ENCODE measurements at places on chromosomes 1 and 21.

DNA sequence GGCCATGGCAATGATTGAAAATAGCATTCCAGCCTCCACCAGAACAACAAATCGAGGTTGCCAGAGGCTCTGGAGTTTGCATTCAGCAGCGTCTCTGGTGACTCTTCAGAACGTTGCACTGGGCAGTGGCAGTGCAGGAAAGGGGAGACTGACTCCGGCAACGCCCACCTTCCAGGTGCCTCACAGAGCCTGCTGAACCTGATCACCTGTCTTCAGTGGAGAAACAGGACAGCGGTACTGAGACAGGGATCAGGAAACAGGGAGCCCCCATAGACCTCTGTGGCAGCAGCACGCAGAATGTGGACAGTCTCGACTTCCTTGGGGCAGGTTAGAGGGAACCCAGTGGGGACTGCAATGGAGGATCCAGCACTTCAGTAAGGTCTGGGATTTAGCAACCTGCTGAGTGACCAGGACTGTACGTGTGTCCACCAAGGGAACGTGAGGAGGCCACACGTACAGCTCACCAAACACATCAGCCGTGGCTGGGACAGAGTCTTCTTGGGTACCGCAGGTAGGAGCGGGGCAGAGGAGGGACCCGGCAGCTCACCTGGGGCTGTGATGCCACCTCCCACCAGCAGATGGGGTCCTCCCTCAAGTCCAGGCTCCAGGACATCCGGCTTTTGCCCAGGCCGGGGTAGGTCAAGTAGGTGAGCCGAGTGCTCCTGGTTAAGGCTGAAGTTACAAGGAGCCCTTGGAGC, 128.6 kb downstream of the PRDM2 start:
- no peak for DNase-seq

DNA sequence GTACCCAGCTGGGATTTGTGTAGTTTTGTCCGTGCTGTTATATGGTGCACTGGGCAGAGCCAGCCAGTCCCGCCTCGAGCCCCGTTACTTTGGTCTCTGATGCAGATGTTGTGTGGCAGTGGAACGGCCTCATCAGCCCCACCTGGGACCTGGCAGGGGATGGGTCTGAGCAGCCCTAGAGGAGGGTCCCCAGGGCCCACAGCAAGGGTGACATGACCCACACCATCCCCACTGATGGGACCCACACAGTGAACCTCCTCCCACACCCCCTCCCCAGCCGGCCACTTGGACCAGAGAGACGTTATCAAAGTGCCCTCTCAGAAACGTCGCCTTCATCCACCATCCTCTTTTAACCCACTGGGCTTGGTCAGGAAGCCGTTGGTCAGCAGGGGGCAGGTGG, 42.0 kb upstream of the PCBP3 start:
- DNase-seq, result no peak

DNA sequence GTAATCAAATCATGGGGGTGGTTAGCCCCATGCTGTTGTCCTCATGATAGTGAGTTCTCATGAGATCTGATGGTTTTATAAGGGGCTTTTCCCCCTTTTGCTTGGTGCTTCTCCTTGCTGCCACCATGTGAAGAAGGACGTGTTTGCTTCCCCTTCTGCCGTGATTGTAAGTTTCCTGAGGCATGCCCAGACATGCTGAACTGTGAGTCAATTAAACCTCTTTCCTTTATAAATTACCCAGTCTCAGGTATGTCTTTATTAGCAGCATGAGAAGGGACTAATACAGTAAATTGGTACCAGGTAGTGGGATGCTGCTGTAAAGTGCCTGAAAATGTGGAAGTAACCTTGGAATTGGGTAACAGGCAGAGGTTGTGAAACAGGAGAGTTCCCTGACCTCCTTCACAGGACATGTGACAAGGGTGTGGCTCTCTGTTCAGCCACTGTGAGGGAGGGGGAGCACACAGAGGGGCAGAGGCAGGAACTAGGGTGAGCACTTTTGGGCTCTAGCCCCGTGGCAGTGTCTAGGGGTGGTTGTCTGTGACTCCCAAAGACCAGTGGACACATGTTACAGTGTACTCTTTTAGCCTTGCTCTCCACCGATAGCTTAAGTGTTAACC, 105.3 kb downstream of the BACH1 start:
- DNase-seq, result no peak

DNA sequence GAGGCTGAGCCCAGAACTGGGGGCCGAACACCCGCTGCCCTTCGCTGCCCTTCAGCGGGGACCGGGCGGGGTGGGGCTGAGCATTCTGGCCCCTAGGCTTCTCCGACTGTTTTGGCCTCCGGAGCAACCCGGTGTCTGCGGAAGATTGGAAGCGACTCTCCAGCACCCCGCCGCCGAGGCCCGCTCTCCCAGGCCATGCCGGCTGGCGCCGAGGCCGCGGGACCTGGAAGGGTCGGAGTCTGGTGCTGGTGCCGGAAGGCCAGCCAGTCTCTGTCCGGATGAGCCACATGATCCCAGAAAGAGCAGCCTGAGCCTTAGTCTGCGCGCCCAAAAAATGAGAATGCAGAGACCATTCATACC, 272.0 kb downstream of the FOXD2 start:
- no peak for DNase-seq

DNA sequence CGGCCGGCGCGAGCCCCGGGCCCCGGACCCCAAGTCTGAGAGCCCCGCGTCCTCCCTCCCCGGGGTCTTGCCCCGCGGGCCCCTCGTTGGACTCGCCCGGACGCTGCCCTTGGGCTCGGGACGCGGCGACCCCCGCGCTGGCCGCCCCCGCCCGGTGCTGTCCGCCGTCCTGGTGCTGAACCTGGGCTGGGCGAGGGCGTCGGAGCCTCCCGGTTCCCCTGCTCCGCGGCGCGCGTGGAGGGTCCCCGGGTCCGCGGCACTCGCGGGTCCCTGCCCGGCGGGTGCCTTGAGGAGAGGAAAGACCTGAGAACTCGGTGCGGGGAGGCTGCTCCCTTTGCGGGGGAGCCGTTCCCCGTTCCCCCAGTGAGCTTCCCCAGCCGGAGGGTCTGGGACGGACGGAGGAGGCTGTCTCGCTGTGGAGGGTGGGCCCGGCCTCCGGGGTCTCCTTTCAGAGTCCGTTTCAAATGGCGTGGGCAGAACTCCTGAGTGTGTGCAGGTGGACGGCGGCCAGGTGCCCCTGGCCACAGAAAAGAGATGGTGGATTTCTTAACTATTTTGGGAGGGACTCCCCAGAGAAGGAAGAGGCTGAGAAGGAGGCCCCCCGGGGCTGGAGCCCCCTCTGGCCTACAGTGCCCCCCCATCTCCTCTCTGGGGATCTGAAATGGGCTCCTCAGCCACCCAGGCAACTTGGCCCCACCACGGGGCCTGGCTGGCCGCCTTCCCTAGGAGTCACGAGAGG, 595 bp downstream of the GABRD start:
- no peak for DNase-seq
